Suppressor macrophage treated with lipopolysaccharide for 4 hours (primary cell): ENCODE measurements at places on chromosomes 1 and 21.
A peak's percentile ranks its signal among the peaks of the same experiment; 100 is the strongest.

GRCh38 chr1:80155371-80155770 lies 1148.8 kb upstream of the ADGRL4 start:
- no peak for DNase-seq

DNA sequence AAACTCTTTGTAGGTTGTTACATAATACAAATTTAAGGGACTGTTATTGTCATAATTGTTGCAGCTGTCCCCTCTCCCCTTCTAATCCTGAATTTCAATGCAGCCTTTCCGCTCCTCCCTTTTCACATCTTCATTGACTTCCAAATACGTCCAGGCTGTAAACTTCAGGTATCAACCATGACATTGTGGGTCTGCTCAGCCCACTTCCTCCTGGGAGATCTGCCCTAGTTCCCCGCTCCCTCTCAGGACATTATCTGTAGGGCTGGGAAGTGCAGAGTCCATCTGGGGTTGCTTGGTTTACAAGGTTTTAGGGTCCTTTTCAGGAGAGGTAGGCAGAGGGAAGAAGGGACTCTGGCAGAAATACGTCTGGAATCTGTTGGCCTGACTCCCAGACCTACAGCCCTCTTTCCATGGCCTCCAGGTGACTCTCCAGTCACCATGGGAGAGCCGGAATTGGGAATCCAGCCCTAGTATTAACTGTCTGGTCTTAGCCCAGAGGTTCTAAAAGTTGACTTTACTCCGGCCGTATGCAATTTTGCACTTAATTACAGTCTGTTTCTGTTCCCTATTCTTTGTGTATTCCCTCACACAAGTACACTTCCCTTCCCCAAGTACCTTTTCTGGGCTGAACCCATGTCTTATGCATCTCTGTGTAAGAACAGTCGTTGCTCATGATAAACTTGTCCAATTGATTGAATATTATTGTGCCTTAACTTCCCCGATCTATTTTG lies 4.7 kb upstream of the DENND2D start:
- peak; percentile 58 for DNase-seq

- peak; percentile 23 for DNase-seq
Observed at GRCh38 chr1:48093696-48094528, 96.7 kb upstream of the TRABD2B start.

GRCh38 chr1:45843474-45843905 lies 40.1 kb downstream of the MAST2 start:
- DNase-seq: peak; percentile 37

DNA sequence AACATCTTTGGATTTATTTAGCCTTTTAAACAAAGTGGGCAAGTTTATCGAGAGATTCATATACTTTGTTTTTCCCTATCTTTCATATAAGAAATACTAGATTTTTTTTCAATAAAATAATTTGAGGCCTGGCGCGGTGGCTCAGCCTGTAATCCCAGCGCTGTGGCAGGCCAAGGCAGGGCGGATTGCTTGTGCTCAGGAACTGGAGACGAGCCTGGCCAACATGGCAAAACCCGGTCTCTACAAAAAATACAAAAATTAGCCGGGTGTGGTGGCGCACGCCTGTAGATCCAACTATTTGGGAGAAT lies 1.6 kb upstream of the CDC14A start:
- DNase-seq: no peak

- no peak for DNase-seq
Observed at GRCh38 chr1:8155528-8156186, 129.5 kb upstream of the ERRFI1 start.
